Adipocyte (in vitro differentiated cells): ENCODE measurements at places on chromosomes 12 and 14.

DNA sequence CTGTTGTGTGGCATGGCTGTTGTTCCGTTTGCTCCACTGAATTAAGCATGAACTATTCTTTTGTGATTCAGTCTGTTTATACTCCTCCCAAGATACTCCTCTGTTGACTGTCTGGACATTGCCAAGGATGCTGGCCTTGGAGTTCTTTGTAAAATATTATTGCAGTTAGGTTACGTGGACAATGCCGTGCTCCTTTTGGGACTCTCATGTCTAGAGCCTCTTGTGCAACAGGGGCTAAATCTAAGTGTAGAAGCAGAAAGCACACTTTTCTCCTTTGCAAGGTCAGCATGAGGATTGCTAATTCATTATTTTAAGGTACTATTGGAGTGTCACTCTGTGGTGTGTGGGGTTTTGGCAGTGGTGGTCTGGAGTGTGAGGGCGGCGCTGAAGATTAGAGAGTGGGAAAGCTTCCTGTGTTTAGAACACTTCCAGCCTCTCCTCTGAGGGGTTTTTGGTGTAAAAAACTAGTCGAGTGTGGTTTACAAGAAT lies 125.4 kb downstream of the SAMD4A start:
- no peak for DNase-seq

- peak; percentile 59 for DNase-seq
Observed at GRCh38 chr14:76772300-76773187, 11.3 kb downstream of the VASH1 start.

DNA sequence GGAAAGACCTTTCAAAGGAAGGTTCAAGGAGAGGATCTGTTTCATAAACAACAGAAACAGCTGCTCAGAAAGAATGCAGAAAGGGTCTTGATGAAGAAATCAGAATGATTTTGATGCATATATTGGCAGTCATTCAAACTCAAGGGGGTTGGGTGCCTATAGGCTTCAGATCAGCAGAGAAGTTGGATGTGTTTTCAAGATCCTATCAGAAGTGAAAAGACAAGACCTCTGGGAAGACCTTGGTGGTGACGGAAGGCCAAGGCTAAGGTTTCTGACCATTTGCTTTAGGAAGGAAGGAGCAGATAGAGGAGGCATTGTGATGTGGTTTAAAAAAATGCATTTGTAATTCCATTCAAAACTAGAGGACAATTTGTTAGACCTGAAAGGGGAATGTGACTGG lies 15.2 kb upstream of the PTPRB start:
- no peak for DNase-seq

GRCh38 chr12:15629761-15630160 lies 159.4 kb downstream of the EPS8 start:
- DNase-seq = peak; percentile 61

DNA sequence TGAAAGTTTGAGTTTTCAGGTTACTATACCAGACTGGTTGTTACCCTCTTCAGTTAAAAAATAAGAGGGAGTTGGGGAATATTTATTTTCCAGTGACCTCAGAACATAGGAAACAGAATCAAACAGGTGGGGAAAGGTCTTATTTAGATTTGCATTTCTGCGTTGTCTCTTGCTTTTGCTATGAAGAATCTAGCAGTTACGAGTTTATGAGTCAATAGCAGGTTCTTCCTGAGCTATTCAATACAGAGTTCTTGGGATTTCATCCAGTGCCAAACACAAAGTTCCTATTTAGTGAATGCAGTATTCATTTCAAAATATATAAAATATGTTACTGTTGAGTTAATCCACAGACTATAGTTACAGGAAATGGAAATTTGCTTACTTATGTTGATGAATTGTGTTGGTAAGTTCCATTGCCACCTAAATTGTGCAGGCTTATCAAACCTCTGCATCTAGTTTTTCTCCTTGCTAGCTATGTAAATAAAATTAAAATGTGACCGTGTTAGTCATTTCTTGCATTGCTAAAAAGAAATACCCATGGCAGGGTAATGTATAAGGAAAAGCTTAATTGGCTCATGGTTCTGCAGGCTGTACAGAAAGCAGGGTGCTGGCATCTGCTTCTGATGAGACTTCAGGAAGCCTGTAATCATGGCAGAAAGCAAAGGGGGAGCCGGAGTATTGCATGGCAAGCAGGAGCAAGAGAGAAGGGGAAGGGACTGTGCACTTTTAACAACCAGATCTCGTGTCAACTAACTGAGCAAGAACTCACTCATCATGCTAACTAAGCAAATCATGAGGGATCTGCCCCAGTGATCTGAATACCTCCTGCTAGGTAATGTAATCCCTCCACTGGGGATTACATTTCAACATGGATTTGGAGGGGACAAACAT lies 110.2 kb downstream of the KTN1 start:
- peak; percentile 32 for DNase-seq
